ENCODE measurements at places on chromosomes 13 and 19.

GRCh38 chr13:68813180-68813796, 1294.3 kb upstream of the ATXN8OS start:
- DNase-seq = no peak

GRCh38 chr13:95181586-95181985, 119.7 kb downstream of the ABCC4 start:
- no peak for DNase-seq

GRCh38 chr13:112972867-112973576, 4.0 kb downstream of the MCF2L start:
- no peak for DNase-seq

- no peak for DNase-seq
These were observed 139.1 kb downstream of the SLC7A1 start for GRCh38 chr13:29456419-29456818.

GRCh38 chr13:70729369-70729768, 621.1 kb upstream of the KLHL1 start:
- DNase-seq = no peak

DNA sequence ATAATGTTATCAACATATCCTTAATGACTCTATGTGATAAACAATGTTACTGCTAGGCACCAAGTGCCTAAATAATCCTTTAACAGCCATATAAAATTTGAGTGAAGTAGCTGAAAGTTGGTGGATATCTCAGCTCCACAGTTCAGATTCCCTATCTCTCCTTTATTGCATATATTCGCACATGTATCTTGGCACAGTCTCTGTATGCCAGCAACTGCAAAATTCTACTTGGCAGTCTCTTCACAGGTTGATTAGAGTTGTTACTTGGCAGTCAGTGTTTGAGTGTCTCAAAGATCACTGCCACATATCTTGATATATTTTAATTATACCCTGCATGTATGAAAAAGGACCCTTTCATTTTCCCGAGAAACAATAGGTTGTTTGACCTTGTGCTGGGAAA, 879.3 kb downstream of the OLFM4 start:
- no peak for DNase-seq

Measured in activated T-cell treated with anti-CD3 and anti-CD28 coated beads for 48 hours (primary cell).